ENCODE measurements at places on chromosomes 12 and 14.

DNA sequence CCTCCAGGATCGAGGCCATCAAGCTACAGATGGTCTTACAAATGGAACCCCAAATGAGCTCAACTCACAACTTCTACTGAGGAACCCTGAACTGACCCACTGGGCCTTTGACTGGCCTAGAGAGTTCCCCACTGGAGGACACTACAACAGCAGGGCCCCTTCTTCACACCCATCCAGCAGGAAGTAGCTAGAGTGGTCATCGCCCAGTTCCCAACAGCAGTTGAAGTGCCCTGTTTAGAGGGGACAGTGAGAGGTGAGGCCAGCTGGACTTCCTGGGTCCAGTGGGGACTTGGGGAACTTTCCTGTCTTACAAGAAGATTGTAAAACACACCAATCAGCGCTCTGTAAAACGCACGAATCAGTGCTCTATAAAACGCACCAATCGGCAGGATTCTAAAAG lies 247.9 kb upstream of the BTG1 start:
- DNase-seq = no peak

DNA sequence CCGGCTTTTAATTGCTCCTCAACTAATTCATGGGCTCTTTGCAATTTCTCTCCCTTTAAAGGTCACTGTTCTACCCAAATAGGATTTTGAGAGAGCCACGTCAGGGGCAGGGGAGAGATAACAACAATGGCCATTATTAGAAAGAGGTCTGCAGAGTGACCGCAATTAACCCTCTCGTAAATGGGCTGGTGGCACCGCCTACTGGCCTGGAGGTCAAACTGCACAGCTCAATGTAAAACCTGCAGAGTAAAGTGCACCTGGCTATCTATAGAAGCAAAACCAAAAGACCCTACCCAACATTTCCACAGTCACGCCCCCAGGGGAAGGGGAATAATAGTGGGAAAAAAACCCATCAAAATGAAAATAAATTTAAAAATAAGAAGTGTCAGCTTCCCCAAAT lies 21.6 kb upstream of the CLEC4E start:
- DNase-seq = no peak

GRCh38 chr12:67482751-67483661 lies 165.5 kb upstream of the DYRK2 start:
- DNase-seq = peak; percentile 21

- DNase-seq = no peak
These were observed 41.3 kb upstream of the RNU6-8 start for GRCh38 chr14:32244404-32244803.

- no peak for DNase-seq
These were observed 278.1 kb downstream of the SLC6A15 start for GRCh38 chr12:84634526-84634925.

All from activated T-helper 9 cell treated with anti-CD3 and anti-CD28 coated beads, Interleukin-2, amount 50 U/mL, for 16 hours (primary cell).